ENCODE measurements at places on chromosomes 11 and 22. TPM values are rescaled to one million over a fixed set of nuclear protein-coding genes. Genes with fewer than 3 reads are reported as not detected.

- H3K4me1 ChIP-seq = peaks cover 3% of the 10 kb centered on the region
- H3K27me3 ChIP-seq = no peaks in the 10 kb centered on the region
- no peak overlapping the region for H3K27ac ChIP-seq
- DNase-seq = no peak
- no peaks in the 10 kb centered on the region for H3K36me3 ChIP-seq
Measured at GRCh38 chr11:60127311-60127811, 38.9 kb downstream of the MS4A2 start.

GRCh38 chr11:396948-397548 lies 3.0 kb downstream of the PKP3 start:
- peaks cover 7% of the 10 kb centered on the region for H3K36me3 ChIP-seq
- H3K4me3 ChIP-seq = no peak overlapping the region
- H3K27ac ChIP-seq = peak overlapping the region; percentile 32
- peaks cover 36% of the 10 kb centered on the region for H3K4me1 ChIP-seq
- DNase-seq = no peak

OR8G1 gene
- total RNA-seq = not detected

LRRC74B gene
- total RNA-seq = not detected

SMCO4 gene
- total RNA-seq = 23.1 TPM

LGALS1 gene
- 1,080 TPM for total RNA-seq

Measured in HCT116 (cell line).